ENCODE measurements at places on chromosomes 7 and 10.

DNA sequence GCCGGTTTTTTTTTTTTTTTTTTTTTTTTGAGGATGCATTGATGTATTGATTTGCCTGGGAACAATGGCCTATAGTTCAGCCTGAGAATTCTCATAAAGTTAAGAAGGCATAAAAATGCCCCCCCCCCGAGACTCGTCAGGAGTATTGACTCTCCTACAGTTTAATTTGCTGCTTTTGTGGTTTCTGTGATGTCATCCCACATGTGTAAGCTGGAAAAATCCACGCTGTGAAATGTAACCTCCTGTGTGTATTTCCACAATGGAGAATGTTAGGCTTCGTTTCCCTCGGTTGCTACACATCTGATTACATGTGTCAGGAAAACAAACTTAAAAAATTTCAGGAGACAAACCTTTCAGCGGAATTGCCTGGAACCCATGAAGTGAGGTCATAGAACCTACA lies 117.9 kb downstream of the FANK1 start:
- no peak overlapping the region for H3K4me3 ChIP-seq
- H3K27me3 ChIP-seq: no peaks in the 10 kb centered on the region
- H3K4me1 ChIP-seq: peaks cover 4% of the 10 kb centered on the region

- no peak overlapping the region for H3K4me3 ChIP-seq
- no peak for DNase-seq
- H3K27ac ChIP-seq: no peak overlapping the region
- no peaks in the 10 kb centered on the region for H3K27me3 ChIP-seq
Measured at GRCh38 chr7:45661302-45661995, 87.3 kb downstream of the ADCY1 start.

DNA sequence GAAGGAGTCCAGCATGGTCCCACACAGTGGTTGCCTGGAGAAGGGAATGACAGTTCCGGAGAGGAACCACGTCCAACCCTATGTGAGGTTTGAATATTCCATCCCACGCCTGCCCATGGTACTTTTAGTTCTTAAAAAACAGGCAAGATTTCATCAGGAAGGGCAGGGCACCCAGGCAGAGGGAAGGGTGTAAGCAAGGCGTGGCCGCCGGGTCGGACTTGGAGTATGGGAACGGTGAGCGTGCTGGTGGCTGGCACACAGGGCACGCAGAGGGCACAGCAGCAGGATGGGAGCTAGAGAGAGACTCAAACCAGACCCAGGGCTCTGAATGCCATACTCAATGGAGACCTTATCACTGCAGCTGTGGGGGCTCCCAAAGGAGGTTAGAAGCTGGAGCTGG lies 34.3 kb downstream of the FAM53B start:
- no peak for DNase-seq
- no peak overlapping the region for H3K27ac ChIP-seq
- no peaks in the 10 kb centered on the region for H3K27me3 ChIP-seq
- H3K4me3 ChIP-seq: no peak overlapping the region
- no peaks in the 10 kb centered on the region for H3K36me3 ChIP-seq
- H3K4me1 ChIP-seq: no peaks in the 10 kb centered on the region

GRCh38 chr10:78685466-78686103 lies 383.2 kb upstream of the ZMIZ1 start:
- H3K36me3 ChIP-seq: no peaks in the 10 kb centered on the region
- no peaks in the 10 kb centered on the region for H3K27me3 ChIP-seq
- no peak overlapping the region for H3K4me3 ChIP-seq
- no peak for DNase-seq

DNA sequence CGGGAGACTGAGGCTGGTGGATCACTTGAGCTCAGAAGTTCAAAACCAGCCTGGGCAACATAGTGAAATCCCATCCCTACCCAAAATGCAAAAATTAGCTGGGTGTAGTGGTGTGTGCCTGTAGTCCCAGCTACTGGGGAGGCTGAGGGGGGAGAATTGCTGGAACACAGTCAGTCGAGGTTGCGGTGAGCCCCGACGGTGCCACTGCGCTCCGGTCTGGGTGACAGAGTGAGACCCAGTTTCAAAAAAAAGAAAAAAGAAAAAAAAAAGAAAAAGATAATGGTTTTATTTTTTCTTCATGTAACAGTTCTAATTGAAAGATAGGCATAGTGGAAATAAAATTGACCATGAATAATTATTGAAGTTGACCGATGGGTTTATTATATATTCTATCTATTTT lies 99.9 kb downstream of the SUGCT start:
- no peak overlapping the region for H3K4me3 ChIP-seq
- no peaks in the 10 kb centered on the region for H3K4me1 ChIP-seq
- no peaks in the 10 kb centered on the region for H3K27me3 ChIP-seq
- no peak overlapping the region for H3K27ac ChIP-seq

DNA sequence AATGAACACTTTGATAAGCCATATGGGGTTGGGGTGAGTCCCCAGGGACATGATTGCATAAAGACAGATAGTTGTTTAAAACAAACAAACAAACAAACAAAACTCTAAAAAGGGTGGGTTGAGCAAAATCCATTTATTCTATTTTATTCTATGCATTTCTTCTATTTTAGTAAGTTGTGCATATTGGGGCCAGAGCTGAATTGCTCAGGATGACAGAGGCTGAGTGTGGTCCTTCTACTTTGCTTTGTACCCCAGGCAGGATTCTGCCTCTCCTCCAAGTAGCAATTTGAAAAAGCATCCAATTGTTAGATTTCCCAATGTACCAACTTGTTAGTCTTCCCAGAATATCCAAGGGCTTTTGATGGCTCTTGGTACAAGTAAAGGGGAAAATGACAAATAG lies 29.2 kb upstream of the XPNPEP1 start:
- no peaks in the 10 kb centered on the region for H3K27me3 ChIP-seq
- no peaks in the 10 kb centered on the region for H3K4me1 ChIP-seq
- no peak overlapping the region for H3K27ac ChIP-seq
- no peaks in the 10 kb centered on the region for H3K36me3 ChIP-seq
- no peak overlapping the region for H3K4me3 ChIP-seq

DNA sequence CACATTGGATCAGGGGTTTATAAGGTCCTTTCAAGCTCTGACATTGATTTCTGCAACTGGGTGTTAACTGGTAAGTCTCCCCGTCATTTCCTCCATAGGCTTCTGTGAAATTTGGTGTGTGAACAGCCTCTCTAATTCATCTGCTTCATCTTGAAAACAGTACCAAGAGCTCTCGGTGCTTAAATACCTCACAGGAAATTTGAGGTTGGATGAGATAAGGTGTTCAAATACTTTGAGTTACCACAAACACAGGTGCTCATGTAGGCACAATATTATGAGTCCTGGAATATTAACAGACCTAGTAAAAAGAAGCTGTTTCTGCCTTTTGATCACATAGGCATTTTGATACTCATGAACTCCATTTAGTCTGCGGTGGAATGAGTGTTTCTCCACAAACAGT lies 85.2 kb downstream of the RTKN2 start:
- no peak overlapping the region for H3K27ac ChIP-seq
- H3K4me1 ChIP-seq: no peaks in the 10 kb centered on the region
- H3K36me3 ChIP-seq: no peaks in the 10 kb centered on the region
- H3K4me3 ChIP-seq: no peak overlapping the region
- no peak for DNase-seq

- peaks cover 8% of the 10 kb centered on the region for H3K4me1 ChIP-seq
- no peaks in the 10 kb centered on the region for H3K36me3 ChIP-seq
- H3K27me3 ChIP-seq: peaks cover 19% of the 10 kb centered on the region
- H3K27ac ChIP-seq: no peak overlapping the region
- DNase-seq: no peak
Measured at GRCh38 chr10:90860790-90861189, 3.0 kb upstream of the HTR7 start.

- no peak for DNase-seq
- H3K36me3 ChIP-seq: no peaks in the 10 kb centered on the region
- no peak overlapping the region for H3K4me3 ChIP-seq
- H3K27ac ChIP-seq: no peak overlapping the region
- no peaks in the 10 kb centered on the region for H3K27me3 ChIP-seq
Measured at GRCh38 chr10:101512738-101513137, 75.3 kb downstream of the POLL start.

DNA sequence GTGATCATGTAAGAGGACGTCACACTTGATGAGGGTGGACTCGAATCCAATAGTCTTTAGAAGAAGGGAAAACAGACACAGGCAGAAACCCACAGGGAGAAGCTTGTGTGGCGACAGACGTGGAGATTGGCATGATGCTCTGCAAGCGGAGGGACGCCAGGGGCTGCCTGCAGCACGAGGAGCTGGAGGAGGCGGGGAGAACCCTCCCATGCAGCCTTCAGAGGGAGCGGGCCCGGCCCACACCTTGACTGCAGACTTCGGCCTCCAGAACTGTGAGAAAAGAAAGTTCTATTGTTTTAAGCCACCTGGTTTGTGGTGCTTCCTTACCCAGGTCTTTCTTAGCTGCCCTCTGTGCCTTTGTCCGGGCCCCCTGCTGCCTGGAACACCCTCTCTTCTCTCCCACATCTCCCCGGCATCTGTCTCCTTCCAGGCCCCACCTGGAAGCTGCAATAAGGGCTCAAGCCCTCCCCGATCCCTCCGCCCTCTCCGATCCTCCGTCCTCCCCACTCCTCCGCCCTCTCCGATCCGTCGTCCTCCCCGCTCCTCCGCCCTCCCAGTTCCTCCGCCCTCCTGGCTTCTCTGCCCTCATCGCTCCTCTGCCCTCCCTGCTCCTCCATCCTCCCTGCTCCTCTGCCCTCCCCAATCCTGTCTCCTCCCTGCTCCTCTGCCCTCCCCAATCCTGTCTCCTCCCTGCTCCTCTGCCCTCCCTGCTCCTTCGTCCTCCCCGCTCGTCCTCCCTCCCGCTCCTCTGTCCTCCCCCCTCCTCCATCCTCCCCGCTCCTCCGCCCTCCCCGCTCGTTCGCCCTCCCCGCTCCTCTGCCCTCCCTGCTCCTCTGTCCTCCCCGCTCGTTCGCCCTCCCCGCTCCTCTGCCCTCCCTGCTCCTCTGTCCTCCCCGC lies 17.4 kb upstream of the PRKAG2 start:
- no peak for DNase-seq
- H3K27me3 ChIP-seq: peaks cover 44% of the 10 kb centered on the region
- no peak overlapping the region for H3K4me3 ChIP-seq
- no peaks in the 10 kb centered on the region for H3K36me3 ChIP-seq
- no peak overlapping the region for H3K27ac ChIP-seq

GRCh38 chr10:97010695-97011206 lies 175.0 kb downstream of the SLIT1 start:
- H3K27me3 ChIP-seq: no peaks in the 10 kb centered on the region
- no peaks in the 10 kb centered on the region for H3K4me1 ChIP-seq
- no peak overlapping the region for H3K4me3 ChIP-seq
- no peak overlapping the region for H3K27ac ChIP-seq
- DNase-seq: no peak
- no peaks in the 10 kb centered on the region for H3K36me3 ChIP-seq

DNA sequence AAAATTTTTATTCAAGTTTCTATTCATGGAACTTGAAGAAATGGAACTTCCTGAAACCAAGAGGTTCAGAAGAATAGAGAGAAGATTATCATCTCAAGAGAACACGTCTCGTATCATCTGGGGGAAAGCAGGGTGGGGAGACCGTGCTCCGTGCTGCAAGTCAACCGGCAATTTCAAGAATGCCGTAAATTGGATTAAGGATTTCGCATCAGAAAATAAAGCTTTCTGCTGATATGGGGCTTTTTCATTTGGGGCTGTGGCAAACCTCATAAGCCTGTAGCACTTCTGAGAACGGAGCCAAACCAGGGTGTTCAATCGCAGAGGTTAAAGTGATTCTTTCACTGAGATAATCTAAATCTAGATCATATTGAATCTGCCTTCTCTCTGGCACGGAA lies 150.1 kb upstream of the NPS start:
- no peak for DNase-seq
- H3K27me3 ChIP-seq: no peaks in the 10 kb centered on the region
- no peak overlapping the region for H3K4me3 ChIP-seq
- peak overlapping the region; percentile 57 for H3K27ac ChIP-seq
- no peaks in the 10 kb centered on the region for H3K36me3 ChIP-seq
- H3K4me1 ChIP-seq: peaks cover 18% of the 10 kb centered on the region

- DNase-seq: no peak
- no peaks in the 10 kb centered on the region for H3K36me3 ChIP-seq
- peaks cover 11% of the 10 kb centered on the region for H3K4me1 ChIP-seq
- no peaks in the 10 kb centered on the region for H3K27me3 ChIP-seq
Measured at GRCh38 chr7:157925383-157925875, 588.6 kb downstream of the DNAJB6 start.

DNA sequence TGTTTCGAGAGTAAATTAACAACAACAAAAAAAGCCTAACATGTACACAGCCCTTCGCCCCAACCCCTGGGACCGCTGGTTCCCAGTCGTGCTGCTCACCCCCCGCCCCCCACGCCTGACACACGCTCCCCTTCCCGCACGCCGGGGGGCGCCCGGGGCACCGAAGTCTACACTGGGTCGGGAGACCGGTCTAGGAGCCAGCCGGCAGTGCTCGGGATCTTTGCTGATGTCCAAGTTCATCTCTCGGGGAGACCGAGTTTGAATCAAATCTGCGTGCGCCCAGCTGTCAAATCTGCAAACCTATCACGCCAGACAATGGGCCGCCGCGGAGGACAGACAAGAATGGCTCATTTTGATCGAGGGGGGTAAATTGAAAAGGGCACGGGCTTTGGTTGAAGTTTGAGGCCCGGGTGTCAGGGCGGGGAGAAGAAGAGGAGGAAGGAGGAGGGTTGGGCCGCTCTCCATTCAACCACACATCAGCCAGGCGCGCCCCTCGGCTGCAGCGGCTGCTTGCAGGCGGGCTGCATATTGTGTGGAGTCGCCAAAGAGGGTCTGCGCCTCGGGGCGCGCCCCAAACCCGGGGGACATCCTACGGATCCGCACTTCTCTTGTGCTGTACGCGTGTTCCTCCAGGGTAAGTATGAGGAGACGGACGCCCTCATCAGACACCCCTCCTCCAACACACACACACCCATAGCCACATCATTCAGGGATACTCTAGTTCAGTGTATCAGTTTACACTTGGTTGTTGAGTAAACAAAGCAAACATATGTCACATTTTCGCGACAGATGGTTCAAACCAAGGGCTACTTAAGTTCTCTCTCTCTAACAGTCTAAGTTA lies 1.3 kb upstream of the GFRA1 start:
- H3K36me3 ChIP-seq: no peaks in the 10 kb centered on the region
- H3K27me3 ChIP-seq: peaks cover 41% of the 10 kb centered on the region
- H3K4me3 ChIP-seq: peak overlapping the region; percentile 57
- no peak overlapping the region for H3K27ac ChIP-seq

- H3K27ac ChIP-seq: no peak overlapping the region
- no peak overlapping the region for H3K4me3 ChIP-seq
- H3K4me1 ChIP-seq: peaks cover 58% of the 10 kb centered on the region
- no peaks in the 10 kb centered on the region for H3K27me3 ChIP-seq
Measured at GRCh38 chr7:112140600-112140999, 65.6 kb downstream of the DOCK4 start.

- DNase-seq: no peak
- peak overlapping the region; percentile 7 for H3K27ac ChIP-seq
- H3K36me3 ChIP-seq: peaks cover 20% of the 10 kb centered on the region
- H3K27me3 ChIP-seq: no peaks in the 10 kb centered on the region
Measured at GRCh38 chr10:60914690-60915141, 29.3 kb downstream of the RHOBTB1 start.

DNA sequence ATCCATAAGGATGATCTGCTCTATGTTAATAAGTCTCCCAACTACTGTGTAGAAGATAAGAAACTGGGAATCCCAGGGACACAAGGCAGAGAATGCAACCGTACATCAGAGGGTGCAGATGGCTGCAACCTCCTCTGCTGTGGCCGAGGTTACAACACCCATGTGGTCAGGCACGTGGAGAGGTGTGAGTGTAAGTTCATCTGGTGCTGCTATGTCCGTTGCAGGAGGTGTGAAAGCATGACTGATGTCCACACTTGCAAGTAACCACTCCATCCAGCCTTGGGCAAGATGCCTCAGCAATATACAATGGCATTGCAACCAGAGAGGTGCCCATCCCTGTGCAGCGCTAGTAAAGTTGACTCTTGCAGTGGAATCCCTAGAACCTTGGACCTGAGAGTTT lies 10.3 kb downstream of the WNT16 start:
- no peak overlapping the region for H3K4me3 ChIP-seq
- H3K4me1 ChIP-seq: peaks cover 7% of the 10 kb centered on the region
- H3K36me3 ChIP-seq: no peaks in the 10 kb centered on the region
- no peak for DNase-seq
- H3K27ac ChIP-seq: no peak overlapping the region
